Stimulated activated CD4-positive, alpha-beta T cell treated with anti-CD3 and anti-CD28 coated beads, Interleukin-2, amount 100 ng/mL, for 24 hours (primary cell): ENCODE measurements at places on chromosomes 1 and 21.
A peak's percentile ranks its signal among the peaks of the same experiment; 100 is the strongest.

DNA sequence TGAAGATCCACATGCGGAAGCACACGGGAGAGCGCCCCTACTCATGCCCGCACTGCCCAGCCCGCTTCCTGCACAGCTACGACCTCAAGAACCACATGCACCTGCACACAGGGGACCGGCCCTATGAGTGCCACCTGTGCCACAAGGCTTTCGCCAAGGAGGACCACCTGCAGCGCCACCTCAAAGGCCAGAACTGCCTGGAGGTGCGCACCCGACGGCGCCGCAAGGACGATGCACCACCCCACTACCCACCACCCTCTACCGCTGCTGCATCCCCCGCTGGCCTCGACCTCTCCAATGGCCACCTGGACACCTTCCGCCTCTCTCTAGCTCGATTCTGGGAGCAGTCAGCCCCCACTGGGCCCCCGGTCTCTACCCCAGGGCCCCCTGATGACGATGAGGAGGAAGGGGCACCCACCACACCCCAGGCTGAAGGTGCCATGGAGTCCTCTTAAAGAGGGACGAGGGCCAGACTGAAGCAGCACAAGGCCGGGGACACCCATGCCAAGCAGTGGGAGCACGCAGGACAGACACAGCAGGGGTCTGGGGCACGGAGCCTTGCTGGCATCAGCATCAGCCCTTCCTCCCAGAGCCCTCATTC, 13.7 kb downstream of the ZBTB7B start:
- DNase-seq: no peak

- DNase-seq: no peak
These were observed 178.2 kb upstream of the SGIP1 start for GRCh38 chr1:66355756-66356155.

- no peak for DNase-seq
These were observed 318.2 kb downstream of the NEGR1 start for GRCh38 chr1:71964188-71964587.

GRCh38 chr1:207871117-207871649, 39.7 kb downstream of the CD34 start:
- no peak for DNase-seq

- DNase-seq: no peak
These were observed 27.2 kb downstream of the PROK1 start for GRCh38 chr1:110477967-110478640.

GRCh38 chr1:180282401-180283044, 52.5 kb downstream of the LHX4 start:
- no peak for DNase-seq

- no peak for DNase-seq
These were observed 8.0 kb upstream of the CELSR2 start for GRCh38 chr1:109241344-109241743.

DNA sequence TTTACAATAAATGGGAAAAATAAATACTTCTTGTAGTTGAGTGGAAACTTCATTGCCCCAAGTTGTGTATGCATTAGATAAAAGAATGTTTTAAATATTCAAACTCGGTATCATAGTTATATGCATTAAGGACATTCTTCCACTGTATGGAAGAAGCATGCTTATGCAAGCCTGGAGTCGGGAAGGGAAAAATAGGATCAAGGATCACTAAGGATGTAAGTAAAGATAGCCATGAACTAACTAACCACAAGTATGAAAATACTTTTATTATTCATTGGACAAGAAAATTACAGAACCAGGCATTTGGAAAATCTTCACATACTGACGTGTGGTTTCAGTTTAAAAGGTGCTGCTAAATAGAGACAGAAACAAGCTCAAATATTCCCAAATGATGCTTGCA, 26.9 kb upstream of the DPYD start:
- DNase-seq: no peak

DNA sequence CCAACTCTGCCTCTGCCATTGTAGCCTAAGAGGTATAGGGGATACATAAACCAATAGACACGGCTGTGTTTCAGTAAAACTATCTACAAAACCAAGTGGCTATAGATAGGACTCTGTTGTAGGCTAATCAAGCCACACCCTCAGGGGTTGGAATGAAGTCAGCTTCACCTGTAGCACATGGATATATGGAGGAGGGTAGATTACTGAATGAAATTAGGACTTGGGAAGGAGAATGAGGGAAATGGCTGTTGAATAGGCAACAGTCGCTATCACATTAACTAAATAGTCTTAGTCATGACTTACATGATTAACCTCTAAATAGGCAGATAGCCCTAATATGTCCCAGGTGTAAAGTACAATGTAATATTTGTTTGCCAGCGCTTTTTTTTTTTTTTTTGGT, 49.7 kb downstream of the DESI2 start:
- no peak for DNase-seq

DNA sequence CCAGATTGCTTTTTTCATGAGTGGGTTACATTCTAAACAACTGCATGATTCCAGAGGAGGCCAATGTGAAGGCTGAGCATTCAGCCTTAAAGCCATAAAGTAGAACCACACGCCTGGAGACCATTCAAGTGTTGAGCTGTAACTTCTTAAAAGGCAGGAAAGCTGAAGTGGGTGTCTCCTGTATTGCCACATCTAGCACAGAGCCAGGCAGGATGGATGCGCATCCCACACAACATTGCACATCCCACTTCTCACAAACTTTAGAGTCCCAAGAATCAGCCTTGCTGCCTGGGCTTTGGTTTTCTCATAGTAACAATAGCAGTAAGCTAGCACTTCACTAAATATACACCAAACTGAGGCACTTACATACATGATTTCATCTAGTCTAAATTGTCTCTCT, 151.7 kb downstream of the DAB1 start:
- DNase-seq: no peak

DNA sequence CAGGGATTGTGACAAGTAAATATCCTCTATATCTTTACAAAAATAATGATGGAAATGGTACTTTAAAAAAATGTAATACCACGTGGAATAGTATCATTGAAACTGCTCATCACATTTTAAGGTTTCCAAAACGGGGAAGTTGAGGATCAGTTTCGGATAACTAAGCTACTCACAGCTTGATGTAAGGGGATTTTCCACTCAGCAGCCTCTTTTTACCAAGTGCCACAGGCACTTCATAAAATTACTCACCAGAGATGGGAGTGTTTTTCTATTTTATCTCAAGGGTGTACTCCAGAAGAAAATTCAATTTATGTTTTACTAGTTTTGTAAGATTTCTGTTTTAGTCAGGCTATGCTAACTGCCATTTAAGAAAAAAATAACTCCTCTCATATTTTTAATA, 91.7 kb downstream of the TPR start:
- DNase-seq: no peak

DNA sequence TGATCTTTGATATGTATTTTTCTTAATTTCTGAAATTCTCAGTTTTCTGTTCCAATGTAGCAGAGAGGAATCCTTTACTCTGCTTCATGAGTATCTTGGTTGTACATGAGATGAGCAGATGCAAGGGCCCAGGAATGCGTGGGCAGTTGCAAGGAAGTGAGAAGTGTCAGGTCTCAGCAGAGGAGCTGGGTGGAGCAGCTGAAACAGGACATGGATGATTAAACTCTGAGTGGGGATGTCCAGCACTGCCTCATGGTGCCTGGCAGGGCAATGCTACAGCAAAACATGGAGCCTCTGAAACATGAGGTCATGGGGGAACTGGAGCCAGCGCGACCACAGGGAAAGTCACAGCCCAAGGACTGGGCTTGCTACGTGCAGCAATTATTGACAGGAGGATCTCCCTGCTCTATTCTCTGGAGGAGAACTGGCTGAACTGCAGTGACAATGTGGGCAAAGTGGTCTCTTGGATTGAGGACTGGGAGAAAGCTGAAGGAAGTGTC, 48.4 kb downstream of the COLGALT2 start:
- peak; percentile 23 for DNase-seq

DNA sequence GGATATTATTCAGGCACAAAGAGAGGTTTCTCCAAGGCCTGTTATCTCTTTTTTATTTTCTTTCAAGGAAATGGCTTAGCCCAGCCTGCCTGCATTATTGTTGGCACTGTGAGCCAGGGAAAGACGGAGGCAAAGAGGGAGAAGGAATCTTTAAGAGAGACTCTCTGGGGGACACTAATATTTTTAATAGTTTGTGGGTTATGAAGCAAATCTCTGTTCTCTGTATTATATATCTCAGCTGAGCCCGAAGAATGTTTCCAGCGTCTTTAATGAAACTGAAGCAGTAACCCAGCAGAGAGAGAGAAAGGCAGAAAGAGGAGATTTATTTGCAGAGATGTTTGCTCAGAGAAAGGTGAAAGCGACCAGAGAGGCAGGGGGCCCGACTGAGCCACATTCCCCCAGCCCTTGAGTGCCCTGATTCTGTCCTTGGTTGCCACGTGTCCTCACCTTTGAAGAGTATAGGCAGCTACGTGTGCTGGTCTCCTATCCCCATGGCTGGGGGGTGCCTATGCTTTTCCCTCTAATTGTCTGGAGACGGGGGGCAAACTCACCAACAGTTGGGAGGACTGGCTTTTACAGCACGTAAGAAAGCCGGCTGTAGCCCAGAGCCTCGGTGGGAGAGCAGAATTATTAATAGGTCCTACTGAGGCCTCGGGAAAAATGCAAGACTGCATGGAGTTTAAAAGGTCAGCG, 166.4 kb downstream of the TRABD2B start:
- no peak for DNase-seq

DNA sequence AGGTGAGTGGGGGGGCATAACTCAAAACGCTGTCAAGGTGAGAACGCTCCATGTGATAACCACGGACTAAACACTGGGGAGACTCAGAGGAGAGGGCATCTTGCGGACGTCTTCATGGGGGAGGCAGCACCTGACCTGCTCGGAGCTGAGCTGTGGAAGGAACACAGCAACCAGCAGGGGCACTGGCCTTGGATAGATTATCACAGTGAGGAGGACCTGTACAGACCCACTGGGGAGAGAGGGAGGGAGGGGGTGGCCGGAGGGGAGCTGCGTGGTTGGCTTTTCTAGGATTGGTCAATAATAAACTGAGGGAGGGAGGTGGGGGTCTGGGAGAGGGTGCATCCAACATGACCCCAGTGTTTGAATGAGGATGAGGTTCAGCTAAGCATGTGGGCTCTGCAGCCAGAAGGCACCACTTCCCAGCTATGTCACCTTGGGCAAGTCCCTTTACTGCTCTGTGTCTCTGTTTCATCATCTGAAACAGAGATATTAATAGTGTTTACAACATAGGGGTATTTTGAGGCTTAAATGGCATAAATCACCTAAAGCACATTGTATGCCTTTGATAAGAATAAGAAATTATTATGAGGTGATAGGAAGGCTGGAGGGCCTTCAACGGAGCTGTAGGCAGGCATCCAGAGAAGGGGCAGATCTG, 123.3 kb downstream of the GRIK3 start:
- no peak for DNase-seq

- no peak for DNase-seq
These were observed 11.5 kb downstream of the TRIM46 start for GRCh38 chr1:155184835-155185782.

DNA sequence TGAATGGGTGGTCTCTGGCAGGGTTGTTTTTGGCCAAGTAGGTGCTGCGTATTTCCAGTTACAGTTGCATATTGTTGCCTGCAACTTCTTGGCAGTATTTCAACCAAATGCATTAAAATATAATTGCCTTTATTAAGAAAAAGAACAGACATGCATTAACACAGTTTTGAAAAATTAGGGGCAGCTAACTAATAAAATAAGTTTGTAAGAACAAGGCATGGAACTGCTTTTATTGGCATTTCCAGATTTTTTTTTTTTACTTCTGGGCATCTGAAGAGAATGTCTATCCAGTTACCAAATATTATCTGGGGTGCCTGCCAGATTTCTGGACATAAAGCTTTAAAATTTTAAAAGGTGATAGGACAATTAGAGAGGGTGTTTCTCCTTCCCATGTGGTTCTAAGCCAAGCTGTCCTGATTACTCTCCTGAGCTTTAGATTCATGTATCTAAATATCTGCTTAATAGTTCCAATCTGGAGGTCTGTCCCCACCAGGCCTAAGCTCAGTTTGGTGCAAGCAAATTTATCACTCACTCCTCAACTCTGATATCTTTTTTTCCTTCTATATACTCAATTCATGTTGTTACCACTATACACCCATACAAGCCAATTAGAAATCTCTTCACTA, 553.3 kb upstream of the USP24 start:
- no peak for DNase-seq

DNA sequence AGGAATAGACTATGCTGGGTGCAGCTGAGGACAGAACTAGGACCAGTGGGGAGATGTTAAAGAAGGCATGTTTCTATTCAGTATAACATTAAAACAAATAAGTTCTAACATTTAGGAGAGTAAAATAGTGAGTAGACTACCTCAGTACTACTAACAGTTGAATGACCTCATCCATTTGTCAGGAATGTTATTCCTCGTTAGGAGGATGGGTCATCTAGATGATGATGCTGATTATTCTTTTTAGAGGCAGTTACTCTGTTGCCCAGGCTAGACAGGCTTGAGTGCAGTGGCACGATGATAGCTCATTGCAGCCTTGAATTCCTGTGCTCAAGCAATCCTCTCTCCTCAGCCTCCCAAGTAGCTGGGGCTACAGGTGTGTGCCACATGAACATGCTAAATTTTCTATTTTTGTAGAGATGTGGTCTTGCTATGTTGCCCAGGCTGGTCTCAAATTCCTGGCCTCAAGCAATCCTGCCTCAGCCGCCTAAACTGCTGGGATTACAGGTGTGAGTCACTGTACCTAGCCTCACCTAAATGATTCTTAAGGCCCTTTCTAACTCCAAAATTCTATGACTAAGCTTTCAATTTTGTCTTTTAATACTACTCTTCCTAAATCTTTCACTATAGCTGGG, 9.3 kb downstream of the EEIG2 start:
- DNase-seq: no peak

- no peak for DNase-seq
These were observed 109.6 kb downstream of the PLPP3 start for GRCh38 chr1:56469640-56470371.

GRCh38 chr1:76027341-76027740, 47.2 kb upstream of the ST6GALNAC3 start:
- no peak for DNase-seq

DNA sequence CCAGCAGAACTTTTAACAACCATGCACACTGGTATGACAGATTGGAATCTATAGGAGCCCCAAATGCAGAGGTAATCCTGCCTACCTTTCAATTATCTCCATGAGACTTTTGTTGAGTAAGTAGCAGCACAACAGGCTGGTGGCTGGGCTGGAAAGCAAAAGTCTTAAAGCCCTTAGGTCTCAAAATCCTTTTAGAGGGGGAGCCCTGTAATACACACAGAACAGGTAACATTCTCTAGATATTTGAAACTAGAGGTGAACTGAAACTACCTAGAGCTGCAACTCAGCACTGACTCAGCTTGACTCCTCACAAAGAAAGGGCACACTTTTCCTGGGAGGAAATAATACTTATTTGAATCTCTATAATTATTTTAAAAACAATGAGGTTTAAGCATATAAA, 71.5 kb downstream of the CLCA4 start:
- no peak for DNase-seq

DNA sequence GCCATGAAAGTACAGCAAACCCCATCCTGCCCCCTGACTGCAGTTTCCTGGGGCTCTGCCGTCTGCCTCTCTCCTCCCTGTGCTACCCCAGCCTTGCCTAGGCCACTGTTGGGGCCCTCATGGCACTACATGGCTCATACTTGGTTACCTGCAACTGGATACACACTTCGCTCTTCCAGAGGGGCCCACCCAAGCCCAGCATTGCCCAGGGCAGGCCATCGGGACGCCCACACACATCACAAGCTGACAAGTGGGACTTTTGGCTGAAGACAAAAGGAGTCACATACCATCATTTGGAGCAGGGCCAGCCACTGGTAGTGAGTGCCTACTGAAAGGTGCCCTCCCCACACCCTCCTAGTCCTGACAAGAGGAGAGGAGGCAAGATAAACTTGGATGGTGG, 82.8 kb downstream of the CD247 start:
- no peak for DNase-seq

- DNase-seq: no peak
These were observed 31.8 kb upstream of the ENAH start for GRCh38 chr1:225684741-225685140.

- DNase-seq: no peak
These were observed 20.8 kb upstream of the LAPTM5 start for GRCh38 chr1:30778154-30778978.
